ENCODE measurements at places on chromosomes 13 and 19.
A peak's percentile ranks its signal among the peaks of the same experiment; 100 is the strongest.

- no peak for DNase-seq
Observed at GRCh38 chr13:109241160-109241559, 545.2 kb downstream of the IRS2 start.

GRCh38 chr13:50421473-50422130, 406.4 kb downstream of the KCNRG start:
- DNase-seq: no peak

DNA sequence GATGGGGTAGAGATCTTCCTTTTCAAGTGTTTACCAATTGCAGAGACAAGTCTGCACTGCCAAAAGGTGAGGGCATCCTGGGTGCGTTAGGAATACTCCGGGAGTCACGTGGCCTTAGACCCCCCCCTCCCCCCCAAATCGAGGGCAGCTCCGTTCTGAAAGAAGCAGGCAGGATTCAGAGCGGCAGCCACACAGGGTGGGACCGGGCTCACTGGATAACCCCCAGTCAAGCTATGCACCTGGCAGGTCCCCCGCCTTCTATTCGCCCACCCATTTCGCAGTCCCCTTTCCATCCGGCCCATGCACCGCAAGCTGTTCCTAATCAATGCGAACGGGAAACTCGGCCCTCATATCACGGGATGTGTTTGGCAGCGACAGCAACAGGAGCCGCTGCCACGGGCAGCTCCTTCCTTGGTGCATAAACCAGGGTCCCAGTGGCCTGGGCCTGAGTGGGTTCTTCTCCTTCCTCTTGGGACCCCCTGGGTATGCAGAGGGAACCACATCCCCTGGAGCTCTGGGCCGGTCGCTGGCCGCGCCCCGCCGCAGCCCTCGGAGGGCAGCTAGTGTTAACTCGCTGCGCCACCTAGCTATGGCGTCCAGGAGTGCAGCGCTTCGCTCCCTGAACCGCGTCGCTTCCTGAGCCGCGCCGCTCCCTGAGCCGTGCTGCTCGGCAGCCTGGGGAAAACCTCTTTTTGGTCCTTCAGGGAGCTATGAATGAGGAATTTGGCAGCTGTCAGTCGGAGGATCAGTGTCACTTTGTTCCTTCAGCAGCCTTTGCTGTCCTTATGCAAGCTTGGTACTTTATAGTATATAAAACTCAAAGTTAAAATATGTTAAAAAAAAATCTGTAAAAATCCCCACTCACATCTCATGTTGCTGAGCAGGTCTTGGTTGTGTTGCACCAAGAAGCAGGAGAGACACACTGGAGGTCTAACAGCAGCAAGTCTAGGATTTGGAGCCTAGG, 41.4 kb downstream of the LYL1 start:
- peak; percentile 94 for DNase-seq

- peak; percentile 80 for DNase-seq
Observed at GRCh38 chr19:55113570-55114039, 3.8 kb downstream of the PPP1R12C start.

Data from Ammon's horn (tissue), 1 donor.